ENCODE measurements at places on chromosomes 11 and 22.
A peak's percentile ranks its signal among the peaks of the same experiment; 100 is the strongest.

GRCh38 chr11:48036466-48036865 is 56.1 kb downstream of the PTPRJ start:
- no peak for DNase-seq

- DNase-seq, result no peak
Measured at GRCh38 chr11:104912102-104912501, 13.8 kb upstream of the CASP12 start.

DNA sequence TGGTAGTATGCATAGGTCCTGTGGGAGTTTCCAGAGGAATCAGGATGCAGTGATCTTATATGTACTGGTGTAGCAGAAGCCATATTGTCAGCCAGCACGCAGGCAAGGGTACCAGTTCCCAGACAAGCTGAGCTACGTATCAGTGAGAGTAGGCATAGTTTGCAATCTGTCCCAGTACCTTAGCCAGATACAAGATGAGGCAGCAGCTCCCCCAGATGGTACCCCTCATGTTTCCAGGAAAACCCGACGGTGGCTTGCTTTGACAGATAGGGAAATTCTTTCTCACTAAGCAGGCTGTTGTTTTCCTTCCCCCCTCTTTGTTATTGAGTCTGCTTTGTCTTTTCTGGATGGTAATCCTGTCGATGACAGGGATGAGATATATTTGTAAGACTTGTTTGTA is 109.7 kb upstream of the RRM1 start:
- no peak for DNase-seq

DNA sequence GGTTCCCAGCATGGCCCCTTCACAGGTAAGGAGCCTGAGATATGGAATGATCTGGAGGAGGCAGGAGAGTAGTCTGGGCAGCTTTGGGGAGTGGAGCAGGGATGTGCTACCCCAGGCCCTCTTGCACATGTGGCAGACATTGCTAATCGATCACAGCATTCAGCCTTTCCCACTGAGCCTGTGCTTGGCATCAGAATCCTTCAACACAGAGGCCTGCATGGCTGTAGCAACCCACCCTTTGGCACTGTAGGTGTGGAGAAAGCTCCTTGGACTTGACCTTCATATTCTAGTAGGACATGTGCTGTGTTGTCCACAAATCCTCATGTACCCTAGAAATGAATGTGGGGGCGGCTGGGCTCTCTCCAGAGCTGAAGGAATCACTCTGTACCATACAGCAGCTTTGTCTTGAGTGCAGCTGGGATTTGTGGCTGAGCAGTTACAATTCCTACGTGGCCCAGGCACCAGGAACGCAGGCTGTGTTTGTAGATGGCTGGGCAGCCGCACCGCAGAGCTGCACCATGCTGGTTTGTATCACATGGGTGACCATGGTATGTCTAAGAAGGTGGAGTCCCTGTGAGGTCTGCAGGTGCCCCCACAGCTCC is 21.8 kb upstream of the PPP6R3 start:
- no peak for DNase-seq

DNA sequence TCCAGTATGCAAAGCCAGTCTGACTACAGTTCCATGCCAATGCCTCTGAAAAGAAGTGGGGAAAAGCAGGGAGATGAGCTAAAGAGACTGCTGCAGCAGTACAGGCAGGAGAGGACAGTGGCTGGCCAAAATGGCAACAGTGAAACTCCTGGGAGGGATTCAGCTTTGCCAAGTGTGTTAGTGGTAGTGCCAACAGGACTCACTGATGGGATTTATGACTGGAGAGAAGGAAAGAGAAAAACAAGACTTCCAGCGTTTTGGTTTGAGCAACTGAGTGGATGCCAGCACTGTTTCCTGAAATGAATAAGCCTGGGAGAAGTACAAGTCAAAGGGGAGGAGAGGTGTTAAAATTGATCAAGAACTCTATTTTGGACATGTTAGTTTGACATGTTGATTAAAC is 80.9 kb downstream of the PLEKHA7 start:
- no peak for DNase-seq

DNA sequence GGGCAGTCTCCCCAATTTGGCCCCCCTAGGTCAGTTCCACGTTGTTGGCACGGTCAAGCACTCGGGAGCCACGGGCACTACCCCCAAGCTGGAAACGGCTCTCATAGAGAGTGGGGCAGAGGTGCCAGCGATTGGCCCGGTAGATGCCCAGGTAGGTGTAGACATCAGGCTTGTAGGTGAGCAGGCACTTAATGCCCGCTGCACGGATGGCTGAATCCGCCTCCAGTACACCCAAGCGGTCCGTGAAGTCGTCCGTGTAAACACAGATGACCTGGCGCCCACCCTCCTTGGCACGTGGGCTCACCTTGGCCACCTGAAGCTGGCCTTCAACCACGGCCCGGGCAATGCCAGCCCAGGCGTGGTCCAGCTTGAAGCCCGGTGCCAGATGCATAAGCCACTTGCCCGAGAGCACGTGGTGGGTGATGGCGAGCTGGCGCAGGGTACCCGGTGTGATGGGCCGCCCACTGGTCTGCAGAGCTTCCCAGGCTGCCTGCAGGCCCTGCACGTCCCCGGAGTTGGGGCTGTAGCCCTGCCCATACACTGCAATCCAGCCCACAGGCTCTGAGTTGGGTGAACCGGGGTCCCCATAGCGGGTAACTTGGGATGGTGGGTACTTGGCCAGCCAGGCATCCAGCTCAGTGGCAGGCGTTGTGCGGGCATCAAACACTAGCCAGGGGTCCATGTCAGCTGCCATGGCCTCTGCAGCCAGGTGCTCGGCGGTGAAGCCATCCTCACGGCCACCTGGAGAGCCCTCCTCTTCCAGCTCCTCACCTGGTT is 1.2 kb downstream of the C11orf68 start:
- DNase-seq, result no peak

GRCh38 chr11:34997952-34998528 is 81.6 kb downstream of the PDHX start:
- DNase-seq, result no peak

DNA sequence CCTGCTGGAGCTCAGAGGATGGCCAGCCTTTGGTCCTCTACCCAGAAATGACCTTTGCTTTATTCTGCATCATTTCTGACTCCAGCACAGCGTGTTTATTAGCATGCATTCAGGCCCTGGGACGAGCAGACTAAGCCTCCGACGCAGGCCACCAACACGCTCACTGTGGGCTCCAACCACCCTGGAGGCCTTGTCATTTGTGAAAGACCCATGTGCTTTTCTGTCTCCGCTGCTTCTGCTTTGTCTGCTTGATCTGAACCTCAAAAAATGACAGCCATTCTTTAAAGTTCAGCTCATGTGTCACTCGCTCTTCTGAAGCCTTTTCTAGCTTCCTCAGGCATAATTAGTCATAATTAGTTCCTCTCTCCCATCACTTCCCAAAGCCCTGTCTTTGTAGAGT is 109.1 kb upstream of the TIMP3 start:
- no peak for DNase-seq

- DNase-seq, result peak; percentile 55
Measured at GRCh38 chr11:69840371-69841169, 21.4 kb upstream of the FGF3 start.
